ENCODE measurements at places on chromosomes 13 and 19.

DNA sequence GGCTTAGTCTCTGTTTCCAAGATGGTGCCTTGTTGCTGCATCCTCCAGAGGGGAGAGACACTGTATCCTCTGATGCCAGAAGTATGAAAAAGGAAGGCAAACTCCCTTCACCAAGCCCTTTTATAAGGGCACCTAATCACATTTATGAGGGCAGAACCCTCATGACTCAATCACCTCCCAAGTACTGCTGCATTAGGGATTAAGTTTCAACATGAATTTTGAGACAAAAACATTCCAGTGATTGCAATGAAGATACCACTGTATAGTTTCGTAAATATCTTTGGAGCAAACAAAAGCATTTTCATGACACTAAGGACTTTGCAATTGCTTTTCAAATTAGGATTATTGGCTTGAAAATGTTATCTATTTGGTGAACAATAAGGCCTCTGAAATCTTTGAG lies 63.8 kb downstream of the RNF17 start:
- DNase-seq, result no peak

DNA sequence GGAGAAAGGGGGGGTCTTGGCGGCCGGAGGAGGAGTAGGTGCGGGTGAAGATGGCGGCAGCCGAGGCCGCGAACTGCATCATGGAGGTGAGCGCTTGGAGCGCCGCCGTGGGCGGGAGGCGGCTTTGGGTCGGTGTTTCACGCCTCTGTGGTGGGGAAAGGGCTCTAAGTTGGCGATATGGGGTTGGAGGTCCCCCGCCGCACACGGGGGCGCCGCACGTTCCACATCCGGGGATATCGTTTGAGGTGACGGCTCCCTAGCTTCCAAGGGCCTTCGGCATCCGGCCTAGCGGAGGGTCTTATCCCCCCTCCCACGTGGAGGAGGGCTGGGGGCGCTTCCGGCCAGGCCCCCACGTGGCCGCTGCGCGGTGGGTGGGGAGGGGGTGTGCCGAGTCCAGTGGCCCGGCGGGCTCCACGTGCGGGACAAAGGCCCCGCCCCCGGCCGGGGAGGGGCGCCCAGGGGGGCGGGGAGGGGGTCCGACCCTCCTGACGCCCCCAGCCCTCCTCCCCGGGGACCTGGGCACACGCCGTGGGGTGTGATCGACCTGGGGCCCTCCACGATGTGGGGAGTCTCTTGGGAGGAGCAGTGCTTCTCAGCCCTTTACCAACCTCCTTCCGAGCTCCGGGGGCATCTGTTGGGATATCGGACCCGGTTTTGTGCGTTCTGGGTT lies at the start of gene PRMT1:
PRMT1 (plus strand) TSS at position 41 of the 670 bp plus-strand sequence; CDS start at position 51, 10 bp downstream.
- peak; percentile 78 for DNase-seq

DNA sequence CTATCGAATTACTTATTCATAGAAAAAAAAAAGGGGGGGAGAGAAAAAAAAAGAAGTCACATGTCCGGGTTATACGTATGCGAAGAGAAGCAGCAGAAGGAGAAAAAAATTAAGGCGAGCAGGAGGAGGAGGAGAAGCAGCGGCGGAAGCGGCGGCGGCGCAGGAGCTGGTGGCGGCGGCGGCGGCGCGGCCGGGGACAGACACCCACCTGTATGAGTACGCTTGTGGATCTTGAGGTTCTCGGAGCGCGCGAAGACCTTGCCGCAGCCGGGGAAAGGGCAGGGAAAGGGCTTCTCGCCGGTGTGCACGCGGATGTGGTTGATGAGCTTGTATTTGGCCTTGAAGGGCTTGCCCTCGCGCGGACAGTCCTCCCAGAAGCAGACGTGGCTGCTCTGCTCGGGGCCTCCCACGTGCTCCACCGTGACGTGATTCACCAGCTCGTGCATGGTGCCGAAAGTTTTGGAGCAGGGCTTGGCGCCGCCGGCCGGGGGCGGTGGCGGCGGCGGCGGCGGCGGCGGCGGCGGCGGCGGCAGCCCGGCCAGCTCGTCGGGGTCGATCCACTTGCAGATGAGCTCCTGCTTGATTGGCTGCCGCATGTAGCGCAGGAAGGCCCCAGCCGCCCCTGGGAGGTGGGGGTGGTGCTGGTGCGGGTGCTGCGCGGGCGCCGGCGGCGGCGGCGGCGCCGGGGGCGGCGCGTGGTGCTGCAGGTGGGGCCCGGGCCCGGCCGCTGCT lies 1.5 kb downstream of the ZIC5 start:
- DNase-seq, result no peak

DNA sequence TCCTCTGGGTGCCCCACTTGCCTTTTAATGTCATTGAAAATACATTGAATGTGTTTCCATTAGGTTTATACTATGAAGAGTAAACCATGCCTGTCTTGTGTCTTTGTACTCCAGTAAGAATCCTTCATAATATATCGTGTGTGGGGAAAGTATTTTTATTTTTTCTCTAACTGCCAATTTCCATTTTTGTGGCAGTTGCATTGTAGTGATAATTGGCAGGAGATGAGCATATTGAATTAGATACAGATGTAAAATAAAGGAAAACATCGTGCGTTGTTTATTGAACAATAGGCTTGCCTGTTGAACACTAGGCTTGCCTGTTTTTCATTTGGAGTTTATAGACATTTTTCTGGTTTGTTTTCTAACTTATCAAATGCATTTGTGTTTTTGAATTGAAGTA lies 218.8 kb downstream of the NBEA start:
- DNase-seq, result peak; percentile 33

- no peak for DNase-seq
Observed at GRCh38 chr19:10977742-10978092, 16.9 kb downstream of the SMARCA4 start.

DNA sequence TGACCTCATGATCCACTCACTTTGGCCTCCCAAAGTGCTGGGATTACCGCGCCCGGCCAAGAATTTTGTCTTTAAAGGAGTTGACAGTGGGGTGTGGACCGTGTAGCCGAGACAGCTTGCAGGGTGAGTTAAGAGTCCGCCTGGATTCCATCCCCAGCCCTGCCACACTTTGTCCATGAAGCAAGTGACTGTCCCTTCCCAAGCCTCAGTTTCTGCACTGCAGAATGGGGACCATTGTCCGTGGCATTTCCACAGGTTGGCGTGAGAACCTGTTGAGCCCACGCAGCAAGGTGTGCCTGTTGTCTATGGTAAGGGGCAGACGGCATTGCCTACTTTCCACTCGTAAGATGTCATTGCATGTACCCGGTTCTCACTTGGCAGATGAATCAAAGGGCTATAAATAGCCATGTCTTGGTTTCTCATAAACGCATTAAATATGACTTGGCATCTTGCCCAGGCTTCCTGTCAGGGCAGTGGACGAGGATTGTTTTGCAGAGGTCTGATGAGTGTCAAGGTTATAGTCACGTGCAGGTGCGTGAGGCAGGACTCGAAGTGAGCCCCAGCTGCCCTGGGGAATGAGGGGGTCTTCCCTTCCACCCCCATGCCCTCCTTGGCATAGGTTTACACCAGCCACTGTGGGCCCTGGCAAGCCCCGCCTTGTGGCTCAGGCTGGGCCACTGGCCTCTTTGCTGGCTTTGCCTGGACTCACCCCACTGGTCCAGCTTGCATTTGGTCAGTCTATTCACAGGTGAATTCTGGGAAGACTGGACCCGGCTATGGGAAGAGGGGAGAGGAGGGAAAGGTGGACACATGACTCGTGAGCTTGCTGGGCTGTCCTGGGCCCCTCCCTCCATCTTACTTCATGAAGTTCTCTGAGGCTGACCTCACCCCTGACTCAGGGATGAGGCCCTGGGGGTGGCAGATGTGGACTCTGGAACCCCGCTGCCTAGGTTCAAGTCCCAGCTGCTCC lies 14.6 kb downstream of the FAM187B start:
- DNase-seq, result peak; percentile 83

DNA sequence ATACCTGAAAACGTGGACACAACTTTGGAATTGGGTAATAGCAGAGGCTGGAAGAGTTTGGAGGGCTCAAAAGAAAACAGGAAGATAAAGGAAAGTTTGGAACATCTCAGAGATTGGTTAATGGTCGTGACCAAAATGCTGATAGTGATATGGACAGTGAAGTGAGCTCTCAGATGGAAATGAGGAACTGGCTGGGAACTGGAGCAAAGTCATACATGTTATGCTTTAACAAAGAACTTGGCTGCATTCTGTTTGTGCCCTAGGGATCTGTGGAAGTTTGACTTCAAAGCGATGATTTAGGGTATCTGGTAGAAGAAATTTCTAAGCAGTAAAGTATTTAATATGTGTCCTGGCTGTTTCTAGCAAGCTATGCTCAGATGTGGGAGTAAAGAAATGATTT lies 136.2 kb downstream of the DNAJC3 start:
- no peak for DNase-seq

GRCh38 chr13:37833411-37833810 lies 36.2 kb downstream of the TRPC4 start:
- no peak for DNase-seq

- peak; percentile 79 for DNase-seq
Observed at GRCh38 chr19:17079710-17080439, 4.3 kb downstream of the MYO9B start.
